Cerebellar nuclear complex (tissue), 1 donor: ENCODE measurements at places on chromosomes 2 and 18.

DNA sequence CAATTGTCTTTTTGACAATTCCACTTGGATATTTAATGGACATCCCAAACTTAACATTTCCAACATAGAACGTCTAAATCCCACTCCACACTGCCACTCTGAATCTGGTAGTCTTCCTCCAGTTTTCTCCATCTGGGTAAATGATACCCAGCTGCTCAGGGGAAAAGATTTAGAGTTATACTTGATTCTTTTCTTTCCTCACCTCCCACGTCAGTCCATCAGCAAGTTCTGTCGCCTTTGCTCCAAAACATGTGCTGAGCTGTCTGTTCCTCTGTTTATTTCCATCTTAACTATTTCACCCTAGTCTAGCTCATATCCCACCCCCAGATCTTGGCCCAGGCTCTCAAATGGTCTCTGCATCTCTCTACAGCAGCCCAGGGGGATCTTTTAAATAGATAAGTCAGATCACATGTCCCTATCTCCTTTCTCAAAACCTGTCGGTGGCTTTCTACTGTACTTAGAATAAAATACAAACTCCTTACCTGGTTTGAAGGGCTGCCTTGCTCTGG is 43.4 kb upstream of the GMCL1 start:
- DNase-seq: no peak

GRCh38 chr2:42359965-42360483 is 993 bp downstream of the COX7A2L start:
- no peak for DNase-seq

- DNase-seq: no peak
Observed at GRCh38 chr2:176856683-176857082, 355.9 kb upstream of the HNRNPA3 start.

DNA sequence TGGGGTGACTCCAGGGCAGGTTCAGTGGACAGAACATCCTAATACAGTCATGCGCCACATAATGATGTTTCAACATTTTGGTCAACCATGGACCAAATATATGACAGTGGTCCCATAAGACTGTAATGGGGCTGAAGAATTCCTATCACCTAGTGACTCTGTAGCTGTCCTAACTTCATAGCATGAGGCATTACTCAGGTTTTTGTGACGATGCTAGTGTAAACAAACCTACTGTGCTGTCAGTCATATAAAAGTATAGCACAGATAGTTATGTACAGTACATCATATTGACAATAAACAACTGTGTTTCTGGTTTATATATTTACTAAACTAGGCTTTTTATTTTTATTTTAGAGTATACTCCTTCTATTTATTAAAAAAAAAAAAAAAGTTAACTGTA is 87.1 kb downstream of the CACNB4 start:
- no peak for DNase-seq

- no peak for DNase-seq
Observed at GRCh38 chr18:42412281-42412680, 457.2 kb downstream of the PIK3C3 start.

DNA sequence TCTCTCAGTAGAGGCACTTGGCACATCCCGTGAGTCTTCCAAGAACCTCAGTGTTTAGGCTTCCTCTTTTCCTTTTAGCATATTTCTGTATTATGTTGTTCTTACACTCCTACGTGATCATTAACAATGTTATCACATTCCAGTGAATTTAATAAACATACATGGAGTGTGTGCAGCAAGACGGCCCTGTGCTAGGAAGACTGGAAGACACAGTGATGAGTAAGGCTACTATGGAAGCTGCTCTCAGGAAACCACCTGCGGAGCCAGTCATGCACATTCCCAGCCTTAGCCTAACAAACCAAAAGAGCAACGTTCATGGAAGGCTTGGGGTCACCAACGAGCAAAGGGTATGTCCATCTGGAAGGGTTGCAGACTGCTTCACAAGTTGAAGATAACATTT is 103.4 kb downstream of the ETAA1 start:
- no peak for DNase-seq

DNA sequence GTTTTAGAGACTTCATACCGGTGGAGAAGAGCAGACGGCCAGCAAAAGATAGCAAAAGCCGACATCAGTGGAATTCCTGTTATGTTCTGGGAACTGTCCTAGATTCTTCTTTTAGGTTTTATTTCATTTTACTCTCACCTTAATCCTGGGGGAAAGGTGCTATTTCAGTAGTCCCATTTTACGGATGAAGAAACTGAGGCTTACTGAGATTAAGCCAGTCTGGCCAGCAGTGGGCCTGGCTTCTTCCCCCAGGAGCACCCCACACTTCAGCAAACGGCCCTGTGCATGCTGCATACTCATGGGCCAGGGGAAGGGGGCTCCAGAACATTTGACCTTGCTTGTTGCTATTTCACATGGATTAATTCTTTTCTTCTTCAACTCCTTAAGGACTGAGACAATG is 56.7 kb downstream of the NTSR2 start:
- no peak for DNase-seq

GRCh38 chr2:170815746-170816503 is 762 bp upstream of the GAD1 start:
- no peak for DNase-seq

DNA sequence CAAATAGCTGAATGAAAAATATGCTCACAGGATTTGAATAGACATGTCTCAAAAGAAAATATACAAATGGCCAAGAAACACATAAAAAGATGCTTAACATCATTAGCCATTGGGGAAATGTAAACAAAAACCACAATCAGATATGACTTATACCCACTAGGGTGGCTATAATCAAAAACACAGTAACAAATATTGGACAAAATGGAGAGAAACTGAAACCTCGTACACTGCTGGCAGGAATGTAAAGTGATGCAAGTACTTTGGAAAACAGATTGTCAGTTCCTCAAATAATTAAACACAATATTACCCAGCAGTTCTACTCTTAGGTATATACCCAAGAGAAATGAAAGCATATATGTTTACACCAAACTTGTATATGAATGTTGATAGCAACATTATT is 213.0 kb downstream of the PHLPP1 start:
- DNase-seq: no peak

DNA sequence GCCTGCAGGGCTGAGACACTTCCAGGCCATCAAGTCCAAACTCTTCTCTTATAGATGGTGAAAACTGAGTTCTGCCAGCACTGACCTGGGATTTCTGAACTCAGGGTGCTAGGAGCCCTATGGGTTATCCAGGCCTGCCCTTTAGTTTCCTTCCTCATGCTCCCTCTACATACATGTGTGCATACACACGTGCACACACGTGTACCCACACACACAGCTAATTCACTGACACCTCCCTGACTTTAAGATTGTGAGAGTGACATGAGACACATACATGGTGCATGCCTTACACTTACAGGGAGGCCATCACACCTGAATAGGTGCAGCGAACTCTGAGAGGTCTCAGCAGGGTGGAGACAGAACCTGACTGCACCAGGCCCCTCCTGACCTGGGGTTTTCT is 267.4 kb downstream of the CYP26B1 start:
- no peak for DNase-seq

- DNase-seq: no peak
Observed at GRCh38 chr18:79487801-79488201, 92.1 kb downstream of the NFATC1 start.

DNA sequence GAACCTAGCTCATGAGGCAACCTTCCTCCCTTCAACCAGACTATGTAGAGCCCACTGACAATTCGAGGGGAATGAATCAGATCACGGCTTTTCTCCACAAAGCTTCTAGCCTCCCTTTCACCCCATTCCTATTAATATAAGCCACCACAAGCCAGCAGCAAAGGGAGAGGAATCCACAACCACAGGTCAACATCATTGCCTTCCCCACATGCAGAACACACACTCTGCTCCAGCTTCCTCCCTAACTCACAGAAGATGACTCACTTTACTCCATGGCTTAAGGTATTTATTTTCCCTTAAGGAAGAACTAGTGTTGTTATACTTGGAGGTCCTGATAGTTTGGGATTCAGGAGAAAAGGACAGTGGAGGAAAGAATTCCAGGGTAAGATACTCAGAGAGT is 272.2 kb downstream of the C1D start:
- no peak for DNase-seq

GRCh38 chr2:109339519-109339966 is 210.5 kb downstream of the SH3RF3 start:
- no peak for DNase-seq

GRCh38 chr2:41851554-41851953 is 196.3 kb upstream of the PKDCC start:
- DNase-seq: no peak

- DNase-seq: no peak
Observed at GRCh38 chr18:23314672-23315071, 138.4 kb upstream of the RIOK3 start.

- DNase-seq: no peak
Observed at GRCh38 chr2:28201671-28202180, 190.9 kb upstream of the FOSL2 start.

DNA sequence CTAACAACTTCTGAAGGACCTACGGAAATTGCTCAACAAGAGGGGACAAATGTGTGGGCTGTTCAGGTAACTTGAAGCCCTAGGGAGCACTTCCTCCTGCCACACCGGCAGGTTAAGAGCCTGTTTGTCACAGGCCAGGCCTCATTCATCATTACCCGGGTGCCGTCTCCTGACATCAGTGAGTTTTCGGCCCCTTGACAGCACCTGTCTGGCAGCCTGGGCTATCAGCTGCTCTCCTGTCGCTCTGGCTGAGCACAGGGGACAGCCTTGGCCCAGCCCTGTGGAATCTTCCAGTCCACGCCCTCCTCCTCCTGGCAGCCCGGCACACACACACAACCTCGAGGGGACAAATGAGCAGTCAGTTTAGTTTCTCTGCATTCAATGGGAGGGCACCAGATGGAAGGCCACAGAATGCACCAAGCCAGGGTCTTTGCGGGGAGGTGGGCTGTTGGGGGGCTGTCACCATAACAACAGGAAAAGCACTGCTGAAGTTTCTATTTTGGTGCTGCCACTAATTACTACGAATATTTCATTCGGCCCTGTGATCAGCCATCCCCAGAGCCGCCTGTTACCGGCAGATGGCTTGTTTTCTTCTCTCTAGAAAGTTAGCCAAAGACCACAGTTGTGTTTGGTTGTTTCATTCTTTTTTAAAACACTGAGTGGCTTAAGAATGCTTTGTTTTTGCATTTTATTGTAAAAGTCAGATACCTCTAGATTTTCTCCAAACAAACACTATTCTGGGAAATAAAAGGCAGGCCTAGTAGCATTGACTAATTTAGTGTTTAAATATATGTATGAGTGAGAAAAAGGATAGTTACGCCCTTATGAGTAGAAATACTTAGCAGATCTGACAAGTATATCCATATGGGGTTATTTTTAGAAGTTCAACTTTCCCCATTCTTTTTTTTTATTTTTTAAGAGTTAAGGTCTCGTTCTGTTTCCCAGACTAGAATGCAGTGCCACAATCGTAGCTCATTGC is 189.9 kb upstream of the NDUFV2 start:
- DNase-seq: peak; percentile 67

- no peak for DNase-seq
Observed at GRCh38 chr2:205732314-205732713, 50.0 kb downstream of the NRP2 start.

GRCh38 chr18:27042177-27042576 is 142.9 kb downstream of the CHST9 start:
- no peak for DNase-seq

- DNase-seq: no peak
Observed at GRCh38 chr2:25794544-25795276, 83.6 kb downstream of the ASXL2 start.

DNA sequence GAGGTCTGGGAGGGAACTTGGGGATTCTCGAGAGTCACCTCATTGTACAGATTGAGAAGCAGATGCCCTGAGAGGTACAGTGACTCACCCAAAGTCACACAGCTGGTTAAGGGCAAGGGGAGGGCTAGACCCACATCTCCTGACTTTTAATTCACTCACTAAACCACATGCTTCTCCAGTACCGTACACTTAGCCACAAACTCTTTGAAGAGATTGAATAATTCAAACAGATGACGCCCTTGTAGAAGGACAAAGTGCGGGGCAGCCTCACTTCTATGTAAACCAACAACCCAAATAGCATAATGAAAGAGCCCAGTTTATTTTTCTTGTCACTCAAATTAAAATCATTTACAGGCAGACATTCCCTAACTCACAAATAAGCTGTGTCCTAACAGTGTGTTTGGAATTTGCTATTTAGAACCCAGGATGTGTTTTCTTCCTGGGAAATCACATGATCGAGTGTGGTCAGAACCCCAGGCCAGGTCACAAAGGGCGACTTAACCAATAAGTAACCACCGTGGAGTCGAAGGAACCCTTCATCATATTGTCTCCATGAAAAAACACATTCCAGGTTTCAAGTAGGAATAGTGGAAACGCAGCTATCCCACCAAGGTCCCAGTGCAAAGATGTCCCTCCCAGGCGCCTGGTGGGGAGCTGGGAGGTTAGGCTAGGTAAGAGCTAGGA is 35.8 kb upstream of the PTPN4 start:
- DNase-seq: no peak

- no peak for DNase-seq
Observed at GRCh38 chr2:107102176-107102575, 216.2 kb upstream of the ST6GAL2 start.

- no peak for DNase-seq
Observed at GRCh38 chr2:55119711-55120487, 69.6 kb upstream of the RTN4 start.
